Left colon (tissue), 2 donors: ENCODE measurements at places on chromosomes 11 and 22. TPM values are rescaled to one million over a fixed set of nuclear protein-coding genes. Genes with fewer than 3 reads are reported as not detected.

Gene ADAMTS8
- 3.4 TPM for total RNA-seq

Gene NXPE1
- 202 TPM for total RNA-seq

Gene PLAAT4
- 51.4 TPM for total RNA-seq

Gene OR8A1
- total RNA-seq, result not detected

Gene CCDC157
- 1.6 TPM for total RNA-seq

Gene CLCF1
- 2.4 TPM for total RNA-seq

Gene APOA5
- total RNA-seq, result not detected

Gene SLC25A18
- total RNA-seq, result not detected

Gene RAB36
- total RNA-seq, result 1.1 TPM

Gene MS4A6E
- total RNA-seq, result not detected

Gene IGLL1
- total RNA-seq, result not detected

GRCh38 chr11:128687321-128687720, 6.6 kb upstream of the FLI1 start:
- peak; percentile 46 for DNase-seq

DNA sequence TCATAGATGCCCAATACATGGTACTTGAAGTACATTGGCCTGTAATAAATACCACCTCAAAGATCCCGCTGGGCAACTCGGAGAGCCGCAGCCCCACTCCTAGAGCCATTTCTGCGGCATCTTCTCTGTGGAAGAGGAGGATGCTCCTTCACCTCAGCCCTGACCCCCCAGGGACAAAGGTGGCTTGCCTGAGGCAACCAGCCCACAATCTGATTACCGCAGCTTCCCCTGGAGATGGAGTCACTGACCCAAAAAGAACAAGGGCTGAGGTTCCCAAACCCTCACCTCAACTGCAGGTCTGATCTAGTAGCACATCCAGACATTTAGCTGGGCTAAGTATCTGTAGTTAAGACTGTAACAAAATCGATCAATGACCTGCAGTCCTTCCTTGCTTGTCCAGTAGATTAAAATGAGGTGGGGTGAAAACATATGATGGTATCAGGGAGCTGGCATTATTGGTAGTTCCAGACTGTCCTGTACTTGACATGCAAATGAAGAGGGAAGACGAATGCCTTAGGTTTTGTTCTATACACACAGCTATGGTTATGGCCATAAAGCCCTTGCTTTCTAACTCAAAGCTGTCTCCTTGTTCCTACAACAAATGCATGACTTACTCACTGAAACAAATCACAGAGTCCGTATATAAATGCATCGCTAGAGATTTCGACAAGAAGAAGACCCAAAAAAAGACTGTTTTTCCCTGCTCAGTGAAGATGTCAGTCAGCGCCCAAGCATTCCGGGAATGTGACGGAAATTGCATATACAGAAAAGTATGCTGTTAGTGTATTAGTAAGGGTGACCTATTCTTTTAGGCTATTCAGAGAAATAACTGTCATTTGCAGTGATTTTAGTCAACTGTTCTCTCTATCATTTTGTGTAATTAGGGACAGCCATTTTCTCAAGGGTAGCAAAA, 33.7 kb downstream of the C11orf71 start:
- no peak for DNase-seq

DNA sequence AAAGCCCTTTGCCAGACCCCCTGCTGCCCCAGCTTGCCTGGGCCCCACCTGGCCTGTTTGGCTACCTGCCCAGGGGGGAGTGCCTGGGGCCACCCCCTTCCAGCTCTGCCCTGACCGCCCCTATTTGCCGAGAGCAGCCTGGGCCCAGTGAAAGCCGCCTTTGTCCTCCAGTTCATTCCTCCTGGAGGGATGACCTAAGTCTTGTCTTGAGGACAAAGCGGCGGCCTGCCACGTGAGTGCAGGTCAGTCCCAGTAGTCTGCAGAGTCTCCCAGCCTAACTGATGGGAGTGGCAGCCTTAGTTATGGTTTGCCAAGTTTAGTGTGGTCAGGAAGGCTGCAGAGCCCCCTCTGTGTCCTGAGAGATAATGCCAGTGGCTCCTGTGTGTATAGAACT, 115.9 kb upstream of the CRYBB3 start:
- DNase-seq, result no peak

GRCh38 chr22:32533265-32534111, 58.9 kb downstream of the FBXO7 start:
- DNase-seq, result no peak

GRCh38 chr22:41885116-41885515, 29.8 kb downstream of the SHISA8 start:
- DNase-seq, result no peak

GRCh38 chr11:124841201-124841600, 24.0 kb upstream of the ROBO3 start:
- no peak for DNase-seq

DNA sequence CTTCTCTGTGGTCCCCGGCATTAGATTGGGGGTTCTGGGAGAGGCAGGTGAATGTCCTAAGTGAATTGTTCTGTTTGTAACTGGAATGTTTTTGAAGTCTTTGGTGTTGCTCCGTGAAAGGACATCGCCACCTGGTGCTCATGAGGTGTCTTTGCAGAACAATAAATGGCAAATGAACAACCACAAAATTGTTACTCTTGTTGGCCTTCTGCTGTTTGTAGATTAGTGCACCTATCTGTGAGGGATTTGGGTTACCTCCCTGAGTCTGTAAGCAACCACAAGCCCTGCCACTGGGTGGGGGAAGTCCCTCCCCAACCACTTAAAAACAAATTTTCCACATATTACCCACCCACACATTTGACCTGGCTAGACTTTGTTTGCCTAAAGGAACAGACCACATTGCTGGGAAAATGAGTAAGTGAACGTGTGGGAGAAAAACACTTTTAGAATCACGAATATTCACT, 4.7 kb downstream of the MPEG1 start:
- DNase-seq, result peak; percentile 40

- DNase-seq, result no peak
Observed at GRCh38 chr11:72233056-72233772, 8.6 kb downstream of the INPPL1 start.

DNA sequence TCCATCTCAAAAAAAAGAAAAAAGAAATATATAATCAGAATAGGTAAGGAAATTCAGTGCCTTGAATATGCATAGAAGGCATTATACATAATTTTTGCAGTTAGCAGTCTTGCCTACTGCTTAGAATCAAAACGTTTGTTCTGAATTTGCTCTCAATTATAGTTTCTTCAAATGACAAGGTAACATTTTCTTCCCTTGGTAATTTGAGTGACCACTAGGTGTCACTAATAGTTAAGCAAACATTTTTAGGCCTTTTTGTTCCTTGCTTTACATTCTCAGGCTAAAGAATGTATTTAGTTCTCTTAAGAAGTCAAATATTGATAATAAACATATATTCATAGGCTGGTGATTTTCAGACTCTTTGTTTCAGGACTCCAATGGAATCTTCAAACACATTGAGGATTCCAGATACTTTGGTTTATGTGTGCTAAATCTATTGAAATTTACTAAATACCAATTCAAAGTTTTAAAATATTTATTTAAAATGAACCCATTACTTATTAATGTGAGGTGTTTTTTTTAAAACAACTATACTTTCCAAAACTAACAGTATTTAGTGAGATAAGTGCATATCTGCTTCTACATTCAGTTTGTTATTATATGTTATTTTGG, 55.0 kb upstream of the DEPDC7 start:
- DNase-seq, result no peak

DNA sequence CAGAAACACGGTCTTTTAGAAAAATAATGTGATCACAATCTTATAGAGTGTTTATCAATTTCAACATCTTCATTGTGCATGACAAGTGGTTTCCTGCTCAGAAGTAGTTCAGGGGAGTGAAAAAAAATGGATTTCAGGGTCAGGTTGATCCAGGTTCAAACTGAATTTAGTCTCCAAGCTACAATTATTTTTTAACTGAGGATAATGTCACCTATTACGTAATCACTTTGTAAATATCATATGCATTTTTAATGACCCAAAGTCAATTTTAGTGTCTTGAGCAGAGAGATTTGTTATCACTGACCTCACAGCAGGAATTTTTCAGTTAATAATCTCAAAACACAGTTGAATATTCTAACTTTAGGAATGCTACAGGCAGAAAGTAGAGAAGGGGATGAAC, 627.2 kb upstream of the LUZP2 start:
- DNase-seq, result no peak

- no peak for DNase-seq
Observed at GRCh38 chr11:11750017-11750878, 91.5 kb upstream of the USP47 start.

DNA sequence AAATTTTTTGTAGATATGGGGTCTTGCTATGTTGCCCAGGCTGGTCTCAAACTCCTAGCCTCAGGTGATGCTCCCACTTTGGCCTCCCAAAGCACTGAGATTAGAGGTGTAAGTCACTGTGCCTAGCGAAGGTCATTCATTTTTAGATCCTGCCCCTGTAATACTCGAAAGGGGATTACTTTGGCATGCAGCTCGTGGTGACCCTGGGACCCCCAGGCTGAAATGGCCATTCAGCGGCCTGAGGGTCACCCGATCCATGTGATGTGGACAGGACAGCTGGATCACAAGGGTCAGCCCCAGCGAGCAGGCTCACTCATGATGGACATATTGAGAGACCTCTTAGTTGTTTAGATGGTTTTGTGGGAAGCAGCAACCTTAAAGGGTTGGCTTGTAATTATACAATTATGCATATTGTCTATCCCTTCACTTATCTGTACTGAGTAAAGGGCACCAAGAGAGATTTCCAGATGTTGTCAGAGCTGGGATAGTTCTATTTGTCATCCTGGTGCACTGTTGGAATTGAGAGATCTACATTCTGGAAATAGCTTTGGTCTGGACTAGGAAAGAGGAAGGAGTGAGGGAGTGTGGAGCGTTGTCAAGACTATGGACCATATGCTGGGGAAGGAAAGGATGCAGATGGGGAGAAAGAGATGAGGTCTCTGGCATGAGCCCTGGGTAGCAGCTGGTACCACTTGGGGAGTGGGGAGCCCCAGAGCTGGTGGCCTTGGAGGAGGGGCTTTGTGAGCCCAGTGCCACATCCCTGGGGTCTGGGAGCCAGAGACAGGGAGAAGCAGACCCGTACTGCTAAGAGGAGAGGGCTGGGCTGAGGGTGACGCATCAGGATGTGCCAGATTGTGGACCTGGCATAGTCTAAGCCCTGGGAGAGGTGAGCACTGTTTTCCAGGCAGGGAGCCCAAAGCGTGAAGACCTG, 15.5 kb downstream of the RHBDD3 start:
- no peak for DNase-seq

GRCh38 chr11:33379947-33380346, 122.8 kb downstream of the HIPK3 start:
- no peak for DNase-seq

DNA sequence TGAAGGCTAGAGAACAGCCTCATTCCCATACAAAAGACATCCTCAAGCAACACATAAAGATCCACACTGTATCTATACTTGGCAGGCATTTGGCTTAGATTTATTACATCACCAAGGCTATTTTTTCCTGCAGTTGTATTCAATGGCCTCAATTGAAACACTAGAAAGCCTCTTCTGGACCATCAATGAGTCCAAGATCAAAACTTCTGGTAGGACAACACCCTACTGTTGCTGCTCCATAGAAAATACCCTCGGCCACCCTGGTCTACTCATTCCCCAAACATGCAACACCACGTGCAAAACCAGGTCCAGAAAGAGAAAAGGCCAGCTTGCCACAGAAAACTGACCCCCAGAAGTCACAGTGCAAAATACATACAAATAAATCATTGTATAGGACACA, 56.9 kb upstream of the CADM1 start:
- DNase-seq, result no peak

- no peak for DNase-seq
Observed at GRCh38 chr11:126963603-126964363, 36.8 kb downstream of the KIRREL3 start.

- DNase-seq, result no peak
Observed at GRCh38 chr11:13128354-13128753, 119.2 kb downstream of the RASSF10 start.

GRCh38 chr11:128898580-128899344, 7.6 kb downstream of the KCNJ5 start:
- DNase-seq, result no peak

DNA sequence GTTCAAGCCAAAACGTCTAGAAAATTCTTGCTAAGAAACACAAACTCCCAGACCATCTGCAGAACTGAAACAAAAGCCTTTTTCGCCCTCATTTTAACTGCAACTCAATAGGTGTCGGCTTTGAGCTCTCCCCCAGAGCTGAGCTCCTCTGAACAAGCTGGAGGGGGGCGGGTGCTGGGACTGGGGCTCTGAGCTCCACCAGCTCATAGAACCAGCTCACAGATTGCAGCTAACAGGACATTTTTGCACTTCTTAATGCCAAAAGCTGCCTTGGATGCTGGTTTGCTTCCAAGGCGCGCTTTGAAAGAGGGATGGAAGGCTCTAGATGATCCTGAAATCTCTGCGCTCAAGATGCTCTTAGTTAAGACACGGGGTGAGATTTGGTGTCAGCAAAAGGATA, 6.0 kb upstream of the YWHAH start:
- no peak for DNase-seq

- no peak for DNase-seq
Observed at GRCh38 chr11:2436521-2437031, 7.7 kb downstream of the TRPM5 start.

GRCh38 chr11:7449841-7450214, 35.5 kb upstream of the OLFML1 start:
- DNase-seq, result no peak

DNA sequence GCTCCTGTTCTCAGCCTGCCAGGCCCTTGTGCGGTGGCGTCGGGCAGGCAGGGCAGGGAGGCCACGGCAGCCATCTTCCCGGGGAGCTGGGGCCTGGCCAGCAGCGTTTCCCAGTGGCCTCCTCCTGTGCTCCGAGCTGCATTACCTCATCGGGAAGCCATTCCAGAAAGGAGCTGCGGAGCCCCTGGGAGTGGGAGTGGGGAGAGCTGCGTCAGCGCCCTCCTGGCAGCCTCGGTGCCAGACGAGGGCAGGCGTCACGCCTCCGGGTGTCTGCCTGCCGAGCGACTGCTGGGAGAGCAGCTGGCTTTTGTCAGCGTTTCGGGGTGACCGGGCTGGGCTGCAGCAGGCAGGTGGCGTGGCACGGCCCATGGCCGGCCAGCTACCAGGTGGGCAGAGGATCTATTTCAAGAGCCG, 30.9 kb upstream of the WNT7B start:
- DNase-seq, result peak; percentile 75

- no peak for DNase-seq
Observed at GRCh38 chr22:24159650-24160049, 21.6 kb upstream of the SUSD2 start.
